K562 (cell line): ENCODE measurements at places on chromosomes 1 and 21.

DNA sequence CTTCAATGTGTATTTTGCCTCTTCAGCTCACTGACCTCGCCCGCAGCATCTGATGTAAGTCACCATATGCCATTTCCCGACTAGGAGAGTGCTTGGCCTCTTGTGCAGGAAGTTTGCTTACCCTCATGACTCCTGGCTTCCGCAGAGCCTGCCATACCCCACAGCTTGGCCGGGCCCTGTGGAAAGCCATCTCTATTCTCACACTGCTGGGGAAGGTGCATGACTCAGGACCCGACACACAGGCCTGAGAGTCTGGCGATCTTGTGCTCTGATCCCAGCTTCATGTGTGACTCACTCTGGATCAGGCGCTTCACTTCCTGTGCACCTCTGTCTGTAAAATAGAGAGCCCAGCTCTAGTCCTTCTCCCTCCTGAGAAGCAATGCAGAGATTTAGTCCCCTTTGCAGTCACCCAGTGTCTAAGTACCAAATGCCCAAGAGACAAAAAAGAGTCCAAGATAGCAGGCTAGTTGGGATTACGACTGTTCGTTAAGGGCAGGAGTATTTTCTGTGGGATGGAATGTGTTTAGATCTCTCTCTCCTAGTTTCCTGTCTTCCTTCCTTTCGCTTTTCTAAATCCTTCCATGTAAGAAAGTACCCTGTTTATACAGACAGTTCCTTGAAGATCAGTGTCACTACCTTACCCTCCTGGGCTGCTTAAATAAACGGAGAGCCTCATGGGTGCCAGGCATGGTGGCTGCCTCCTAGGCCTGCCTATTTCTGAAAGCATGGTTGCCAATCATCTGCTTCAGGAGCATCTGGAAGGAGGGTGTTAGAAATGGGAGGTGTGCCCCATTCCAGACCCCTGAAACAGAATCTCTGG is 62.8 kb upstream of the KIF26B start:
- peaks cover 4% of the 10 kb centered on the region for H3K4me1 ChIP-seq
- peak overlapping the region; percentile 37; the same call in 1 of the 3 replicates for H3K27ac ChIP-seq
- peak; percentile 43 for DNase-seq

DNA sequence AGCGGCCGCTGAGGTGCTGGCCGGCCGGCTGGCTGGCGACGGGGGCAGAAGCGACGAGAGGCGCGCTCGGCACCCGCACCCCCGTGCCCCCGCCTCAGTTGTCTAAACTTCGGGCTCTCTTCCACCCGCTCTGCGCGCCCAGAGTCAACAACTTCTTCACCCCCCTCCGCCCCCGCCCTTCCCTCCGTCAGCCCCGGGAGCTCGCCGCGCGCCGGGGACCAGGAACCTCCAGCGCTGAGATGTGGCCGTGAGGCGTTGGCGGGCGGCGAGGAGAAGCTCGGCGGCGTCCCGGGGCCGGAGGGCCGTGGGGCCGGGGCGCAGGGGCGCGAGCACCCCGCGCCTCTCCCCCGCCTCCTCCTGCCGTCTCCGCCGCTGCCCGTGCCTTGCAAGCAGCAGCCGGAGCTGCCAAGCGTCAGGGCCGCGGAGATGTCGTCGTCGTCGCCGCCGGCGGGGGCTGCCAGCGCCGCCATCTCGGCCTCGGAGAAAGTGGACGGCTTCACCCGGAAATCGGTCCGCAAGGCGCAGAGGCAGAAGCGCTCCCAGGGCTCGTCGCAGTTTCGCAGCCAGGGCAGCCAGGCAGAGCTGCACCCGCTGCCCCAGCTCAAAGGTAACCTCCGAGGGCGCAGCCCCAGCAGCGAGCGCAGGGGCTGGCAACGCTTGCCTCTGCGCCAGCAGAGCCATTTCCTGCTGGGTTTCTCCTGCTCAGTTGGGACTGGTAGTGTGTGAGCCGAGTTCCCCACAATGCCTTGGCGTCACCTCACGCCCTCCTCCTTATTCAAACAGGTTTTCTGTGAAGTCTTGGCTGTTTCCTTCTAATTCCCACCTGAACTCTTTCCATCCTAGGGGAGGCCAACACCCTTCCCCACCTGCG is 710 bp downstream of the PPP2R5A start:
- H3K27ac ChIP-seq: peak overlapping the region; percentile 89
- H3K4me3 ChIP-seq: peak overlapping the region; percentile 86
- peaks cover 23% of the 10 kb centered on the region for H3K4me1 ChIP-seq
- H3K36me3 ChIP-seq: peaks cover 12% of the 10 kb centered on the region; the same call in 2 of the 3 replicates
- no peaks in the 10 kb centered on the region for H3K27me3 ChIP-seq

GRCh38 chr1:78237364-78237916 is 191.7 kb downstream of the GIPC2 start:
- H3K27ac ChIP-seq: no peak overlapping the region
- H3K4me1 ChIP-seq: no peaks in the 10 kb centered on the region

- no peak overlapping the region for H3K27ac ChIP-seq
- no peak overlapping the region for H3K4me3 ChIP-seq
- H3K4me1 ChIP-seq: no peaks in the 10 kb centered on the region
- no peak for DNase-seq
- H3K36me3 ChIP-seq: no peaks in the 10 kb centered on the region
- H3K27me3 ChIP-seq: no peaks in the 10 kb centered on the region
Measured at GRCh38 chr21:26933448-26933847, 33.4 kb downstream of the ADAMTS5 start.

- no peaks in the 10 kb centered on the region for H3K4me1 ChIP-seq
- H3K27me3 ChIP-seq: peaks cover 11% of the 10 kb centered on the region
- no peak overlapping the region for H3K27ac ChIP-seq
- H3K4me3 ChIP-seq: no peak overlapping the region
- H3K36me3 ChIP-seq: no peaks in the 10 kb centered on the region
- no peak for DNase-seq
Measured at GRCh38 chr1:18828224-18828623, 31.2 kb downstream of the TAS1R2 start.

GRCh38 chr1:67862685-67863084 is 29.4 kb upstream of the GNG12 start:
- H3K36me3 ChIP-seq: no peaks in the 10 kb centered on the region
- no peaks in the 10 kb centered on the region; the same call in 2 of the 3 replicates for H3K4me1 ChIP-seq
- no peak overlapping the region for H3K4me3 ChIP-seq
- no peaks in the 10 kb centered on the region; the same call in 2 of the 3 replicates for H3K27me3 ChIP-seq
- H3K27ac ChIP-seq: no peak overlapping the region

- peaks cover 11% of the 10 kb centered on the region; the same call in 1 of the 3 replicates for H3K36me3 ChIP-seq
- no peak overlapping the region for H3K4me3 ChIP-seq
- no peak overlapping the region for H3K27ac ChIP-seq
- H3K27me3 ChIP-seq: peaks cover 10% of the 10 kb centered on the region
Measured at GRCh38 chr1:29232387-29232786, 1.7 kb upstream of the MECR start.

GRCh38 chr1:100530880-100531487 is 7.0 kb upstream of the GPR88 start:
- peaks cover 9% of the 10 kb centered on the region for H3K27me3 ChIP-seq
- H3K36me3 ChIP-seq: no peaks in the 10 kb centered on the region
- no peak for DNase-seq
